WTC11 (cell line): ENCODE measurements at places on chromosomes 1 and 21.

DNA sequence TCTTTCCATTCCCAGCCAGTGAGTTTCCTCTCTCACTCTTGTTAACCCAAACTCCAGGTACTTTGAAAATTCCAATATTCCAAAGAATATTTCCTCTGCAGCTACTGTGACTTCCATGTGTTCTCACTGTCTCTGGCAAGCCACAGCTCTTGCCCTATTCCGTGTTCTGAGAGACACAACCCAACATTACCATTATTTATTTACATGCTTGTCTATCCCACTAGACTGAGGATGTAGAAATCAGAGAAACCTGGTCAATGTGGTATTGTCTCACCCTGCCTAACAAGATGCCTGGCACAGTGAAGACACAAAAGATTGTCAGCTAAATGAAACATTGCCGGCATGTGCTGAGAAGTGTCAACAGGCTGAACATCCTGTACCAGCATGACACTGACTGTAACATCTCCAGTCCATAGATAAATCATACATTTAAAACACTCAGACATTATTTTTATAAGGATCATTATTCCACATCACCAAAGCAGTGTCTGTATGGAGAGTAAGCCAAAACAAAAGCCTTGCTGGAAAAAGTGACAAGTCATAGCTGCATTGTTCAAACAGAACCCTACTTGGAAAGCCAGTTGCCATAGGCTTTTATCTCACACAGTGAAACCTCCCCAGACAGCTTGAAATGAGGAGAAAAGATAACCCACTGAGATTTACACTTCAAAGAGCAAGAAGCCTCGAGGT, 72.3 kb downstream of the SIPA1L2 start:
- no peaks in the 10 kb centered on the region; the same call in 1 of the 2 replicates for H3K27me3 ChIP-seq
- H3K27ac ChIP-seq = no peak overlapping the region
- H3K36me3 ChIP-seq = no peaks in the 10 kb centered on the region

- no peak overlapping the region for H3K27ac ChIP-seq
- no peak for DNase-seq
- H3K4me3 ChIP-seq = no peak overlapping the region
- no peaks in the 10 kb centered on the region for H3K36me3 ChIP-seq
- H3K4me1 ChIP-seq = no peaks in the 10 kb centered on the region
These were observed 35.6 kb downstream of the LYST start for GRCh38 chr1:235831148-235831547.

GRCh38 chr1:113747376-113747775, 11.9 kb downstream of the PHTF1 start:
- DNase-seq = no peak
- no peak overlapping the region for H3K27ac ChIP-seq
- no peaks in the 10 kb centered on the region for H3K4me1 ChIP-seq
- no peaks in the 10 kb centered on the region for H3K27me3 ChIP-seq
- H3K36me3 ChIP-seq = peaks cover 31% of the 10 kb centered on the region

- no peak overlapping the region for H3K27ac ChIP-seq
- no peaks in the 10 kb centered on the region for H3K36me3 ChIP-seq
These were observed 12.9 kb upstream of the IL19 start for GRCh38 chr1:206757524-206758266.

DNA sequence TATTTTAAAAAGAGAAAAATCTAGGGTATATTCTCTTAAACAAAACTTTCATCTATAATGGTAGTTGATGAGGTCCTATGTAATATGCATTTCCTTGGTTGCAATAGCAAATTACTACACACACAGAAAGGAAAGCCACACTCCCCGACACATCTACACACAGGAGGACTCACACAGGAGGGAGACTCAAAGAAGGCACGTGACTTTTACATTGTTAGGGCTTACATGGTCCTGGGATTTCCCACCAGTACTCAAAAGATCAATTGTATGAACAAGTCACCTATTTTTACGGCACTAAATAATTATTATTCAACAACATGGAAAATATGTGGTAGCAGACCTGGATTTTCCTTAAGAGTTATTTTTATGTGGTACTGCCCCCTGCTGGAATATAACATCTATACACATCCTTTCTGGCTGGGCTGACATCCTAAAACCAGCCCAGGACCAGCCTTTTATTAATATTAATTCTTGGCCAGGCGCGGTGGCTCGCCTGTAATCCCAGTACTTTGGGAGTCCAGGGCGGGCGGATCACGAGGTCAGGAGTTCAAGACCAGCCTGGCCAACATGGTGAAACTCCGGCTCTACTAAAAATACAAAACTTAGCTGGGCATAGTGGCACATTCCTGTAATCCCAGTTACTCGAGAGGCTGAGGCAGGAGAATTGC, 33.9 kb upstream of the LGALS8 start:
- no peaks in the 10 kb centered on the region for H3K27me3 ChIP-seq
- no peak for DNase-seq
- H3K27ac ChIP-seq = no peak overlapping the region
- H3K36me3 ChIP-seq = no peaks in the 10 kb centered on the region
- H3K4me1 ChIP-seq = peaks cover 18% of the 10 kb centered on the region
